ENCODE measurements at places on chromosomes 5 and 9.
A peak's percentile ranks its signal among the peaks of the same experiment; 100 is the strongest.

DNA sequence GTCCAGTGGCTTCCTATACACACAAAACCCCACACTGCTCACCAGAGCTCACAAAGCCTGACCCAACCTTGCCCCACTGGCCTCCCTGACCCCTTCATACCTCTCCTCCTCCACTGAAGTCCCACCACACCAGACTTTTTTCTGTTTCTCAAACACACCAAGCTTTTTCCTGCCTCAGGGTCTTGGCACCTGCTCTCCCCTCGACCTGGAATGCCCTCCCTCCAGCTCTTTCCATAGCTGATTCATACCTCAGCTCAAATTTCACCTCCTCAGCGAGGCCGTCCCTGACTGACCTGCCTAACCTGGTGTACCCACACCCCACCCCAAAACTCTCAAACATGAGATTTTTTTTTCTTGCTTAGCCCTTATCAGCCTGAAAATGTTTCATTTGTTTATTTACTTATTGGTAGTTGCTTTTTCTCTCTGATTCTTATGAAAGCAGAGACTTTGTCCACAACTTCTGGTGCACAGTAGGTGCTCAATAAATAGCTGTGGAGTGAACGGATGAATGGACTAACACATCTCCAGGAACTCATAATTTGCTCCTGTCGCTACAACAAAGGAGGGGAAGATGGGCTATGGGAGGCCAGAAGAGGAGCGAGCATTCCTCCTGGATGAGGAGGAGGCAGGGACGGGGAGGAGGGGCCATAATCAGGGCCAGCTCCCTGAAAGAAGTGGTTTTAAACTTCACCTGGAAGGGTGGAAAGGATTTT is 84.3 kb downstream of the SH3TC2 start:
- DNase-seq: no peak

GRCh38 chr5:146848133-146848532 is 30.4 kb downstream of the PPP2R2B start:
- DNase-seq: no peak

GRCh38 chr5:137506296-137506695 is 7.2 kb upstream of the SPOCK1 start:
- DNase-seq: no peak

GRCh38 chr9:128642675-128643245 is 13.9 kb downstream of the DYNC2I2 start:
- no peak for DNase-seq

DNA sequence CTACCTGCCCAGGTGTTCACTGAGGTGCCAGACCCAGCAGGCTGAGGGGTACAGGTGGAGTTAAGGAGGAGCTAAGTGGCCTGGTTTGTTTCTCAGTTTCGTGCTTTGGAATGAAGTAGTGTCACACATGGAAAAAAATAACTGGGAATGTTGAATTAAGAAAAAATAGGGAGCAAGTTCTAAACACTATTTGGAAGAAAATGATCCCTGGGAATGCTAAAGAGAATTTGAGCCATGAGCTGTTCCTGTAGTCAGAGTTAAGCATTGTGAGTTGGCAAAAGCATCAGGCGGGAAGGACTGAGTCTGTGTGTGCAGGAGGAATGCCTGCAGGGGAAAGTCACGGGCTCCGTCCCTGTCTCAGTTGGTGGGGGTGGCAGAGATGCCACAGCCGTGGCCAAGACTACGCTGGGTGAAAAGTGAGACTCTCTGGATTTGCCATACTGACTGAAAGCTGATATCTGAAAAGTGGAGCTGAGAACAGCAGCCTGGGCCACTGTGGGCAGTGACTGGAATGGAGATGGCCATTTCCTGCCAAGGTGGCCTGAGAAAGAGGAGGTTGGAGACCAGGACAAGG is 37.0 kb downstream of the SYK start:
- DNase-seq: no peak

GRCh38 chr5:27810458-27810857 is 772.1 kb upstream of the CDH9 start:
- no peak for DNase-seq

GRCh38 chr5:156824800-156825199 is 25.3 kb upstream of the PPP1R2B start:
- DNase-seq: no peak

DNA sequence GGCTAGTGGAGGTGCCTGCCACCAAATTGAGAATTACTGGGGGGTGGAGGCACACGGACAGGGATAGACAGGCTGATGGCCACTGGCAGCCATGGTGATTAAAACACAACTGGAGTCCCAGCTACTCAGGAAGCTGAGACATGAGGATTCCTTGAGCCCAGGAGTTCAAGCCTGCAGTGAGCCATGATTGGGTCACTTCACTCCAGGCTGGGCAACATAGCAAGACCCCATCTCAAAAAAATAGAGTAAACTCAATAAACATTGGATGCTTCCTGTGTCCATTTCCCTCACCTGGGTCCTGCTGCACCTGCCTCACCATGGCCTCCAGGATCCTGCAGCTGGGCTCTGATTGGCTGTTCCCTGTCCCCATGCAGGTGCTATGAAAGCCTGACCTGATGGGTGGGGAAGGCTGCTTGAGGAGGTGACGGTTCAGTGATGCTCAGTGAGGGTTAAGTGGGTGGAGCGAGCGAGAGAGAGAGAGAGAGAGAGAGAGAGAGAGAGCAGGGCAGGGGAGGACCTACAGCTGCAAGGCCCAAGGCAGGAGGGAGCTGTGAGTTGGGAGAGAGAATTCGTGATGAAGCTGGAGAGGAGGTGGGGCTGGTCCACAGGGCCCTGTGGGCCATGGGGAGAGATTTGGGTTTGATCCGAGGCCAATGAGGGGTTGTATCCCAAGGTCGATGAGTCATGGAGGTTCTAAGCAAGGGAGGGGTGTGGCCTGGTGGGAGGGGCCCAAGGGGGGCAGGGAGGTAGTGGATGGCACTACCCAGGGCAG is 36.7 kb upstream of the FUBP3 start:
- DNase-seq: no peak

- DNase-seq: no peak
These were observed 94.9 kb downstream of the ACTL7B start for GRCh38 chr9:108760841-108761240.

DNA sequence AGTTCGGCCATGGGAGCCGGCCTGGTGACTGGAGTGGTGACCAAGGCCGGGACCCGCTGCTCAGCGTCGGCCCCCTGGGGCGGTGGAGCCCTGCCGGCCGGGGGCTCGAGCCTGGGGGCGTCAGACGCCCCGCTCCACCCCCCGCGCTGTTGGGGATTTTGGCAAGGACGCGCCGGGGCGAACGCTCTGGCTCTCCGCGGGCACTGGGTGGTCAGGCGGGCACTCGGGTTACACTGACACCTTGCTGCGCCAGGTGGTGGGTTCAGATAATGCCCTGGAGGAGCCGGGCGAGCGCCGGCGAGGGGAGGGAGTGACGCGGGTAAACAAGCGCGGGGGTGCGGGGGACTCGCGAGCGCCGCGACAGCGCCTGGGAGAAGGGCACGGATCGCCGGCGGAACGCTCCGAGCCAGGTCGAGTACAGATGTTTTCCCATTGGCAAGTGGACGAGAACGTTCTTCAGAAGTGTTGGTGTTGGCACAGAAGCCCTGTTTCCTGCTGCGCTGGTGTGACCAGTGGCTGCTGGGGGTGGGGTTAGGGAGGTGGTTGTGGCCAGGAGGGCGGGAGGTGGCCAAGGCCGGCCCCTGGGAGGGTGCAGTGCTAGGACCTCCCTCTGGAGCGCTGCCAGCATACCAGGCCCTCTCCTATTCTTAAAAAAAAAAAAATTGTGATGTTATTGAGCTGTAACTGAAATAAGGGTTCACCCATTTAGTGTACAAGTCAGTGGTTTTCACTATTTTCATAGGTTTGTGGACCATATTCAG is 773 bp downstream of the SQSTM1 start:
- peak; percentile 87 for DNase-seq

DNA sequence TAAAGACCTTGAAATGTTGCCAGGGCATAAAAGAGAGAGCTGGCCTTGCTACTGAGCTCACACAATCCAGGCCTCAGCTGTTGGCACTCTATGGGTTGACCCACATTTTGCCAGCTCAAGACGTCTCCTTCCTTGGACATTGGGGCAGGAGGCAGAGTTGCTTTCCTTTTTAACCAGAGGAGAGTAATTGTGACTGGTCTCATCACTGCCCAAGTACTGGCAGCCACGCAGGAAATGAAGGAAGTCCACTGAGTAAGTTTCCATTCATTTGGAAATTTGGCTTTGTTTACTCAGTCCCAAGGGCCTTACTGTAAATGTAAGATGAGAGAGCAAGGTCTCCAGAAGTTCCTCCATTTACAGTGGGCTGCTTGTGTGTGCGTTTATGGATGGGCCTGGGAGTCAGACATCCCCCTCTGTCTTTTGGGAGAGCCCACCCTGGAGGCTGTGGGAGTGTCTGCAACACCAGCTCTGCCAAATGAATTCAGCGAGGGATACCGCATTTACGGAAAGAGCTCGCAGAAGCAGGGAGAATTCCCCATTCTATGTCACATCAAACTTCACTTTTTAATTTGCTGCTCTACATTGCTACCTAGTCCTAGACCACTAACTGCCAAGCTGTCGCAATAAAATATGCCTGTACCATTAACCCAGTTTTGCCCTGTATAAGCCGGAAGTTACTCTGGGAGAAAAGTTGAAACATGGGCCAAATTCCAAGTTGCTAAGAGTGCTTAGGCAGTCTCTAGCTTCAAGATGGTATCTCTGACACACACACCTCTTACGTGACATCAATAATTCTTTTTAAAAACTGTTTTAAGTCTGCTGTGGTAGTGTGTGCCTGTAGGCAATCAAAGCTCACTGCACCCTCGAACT is 24.5 kb upstream of the PDZD2 start:
- no peak for DNase-seq

DNA sequence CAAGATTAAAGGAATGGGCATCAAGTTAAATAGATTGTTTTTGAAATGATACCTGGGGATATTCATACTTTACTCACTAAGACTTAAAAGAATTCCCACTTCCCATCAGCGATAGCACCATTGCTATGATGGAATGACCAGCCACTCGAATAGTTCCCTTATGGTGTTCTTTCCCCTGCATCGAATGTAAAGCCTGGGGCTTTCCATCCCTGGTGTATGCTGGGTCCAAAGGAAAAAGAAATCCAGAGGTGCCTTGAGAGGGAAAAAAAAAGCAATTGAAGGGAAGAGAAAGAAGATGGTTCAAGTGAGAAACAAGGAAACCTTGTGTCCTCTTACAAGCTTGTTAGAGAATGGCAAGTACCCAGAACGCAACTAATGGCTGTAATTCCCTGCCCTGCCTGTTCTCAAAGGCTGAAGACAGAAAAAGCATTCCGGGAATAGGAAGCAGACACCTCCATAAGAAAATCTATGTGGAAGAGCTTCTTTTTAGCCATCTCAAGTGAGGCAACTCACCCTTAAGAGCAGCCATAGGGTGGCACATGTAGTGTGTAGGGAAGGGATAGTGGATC is 351.1 kb upstream of the DAB2 start:
- DNase-seq: no peak

DNA sequence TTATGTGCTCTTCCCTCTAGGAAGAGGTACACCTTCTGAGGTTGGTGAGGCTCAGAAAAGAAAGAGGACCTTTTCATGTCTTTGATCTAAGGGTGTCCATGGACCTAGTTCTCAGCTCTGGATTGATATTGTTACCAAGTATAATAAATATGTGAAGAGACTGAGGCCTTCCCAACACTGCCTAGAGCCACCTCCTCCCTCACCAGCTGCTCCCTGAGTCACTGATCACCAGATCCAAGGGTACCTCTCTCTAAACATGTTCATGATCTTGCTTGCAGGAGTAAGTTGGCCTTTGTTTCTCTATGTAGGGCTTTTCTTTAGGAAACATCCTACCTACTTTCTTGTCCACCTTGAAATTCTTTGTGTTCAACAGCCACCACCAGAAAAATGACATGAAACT is 218.8 kb upstream of the ADRA1B start:
- no peak for DNase-seq

GRCh38 chr5:40227366-40227765 is 452.3 kb upstream of the PTGER4 start:
- no peak for DNase-seq

DNA sequence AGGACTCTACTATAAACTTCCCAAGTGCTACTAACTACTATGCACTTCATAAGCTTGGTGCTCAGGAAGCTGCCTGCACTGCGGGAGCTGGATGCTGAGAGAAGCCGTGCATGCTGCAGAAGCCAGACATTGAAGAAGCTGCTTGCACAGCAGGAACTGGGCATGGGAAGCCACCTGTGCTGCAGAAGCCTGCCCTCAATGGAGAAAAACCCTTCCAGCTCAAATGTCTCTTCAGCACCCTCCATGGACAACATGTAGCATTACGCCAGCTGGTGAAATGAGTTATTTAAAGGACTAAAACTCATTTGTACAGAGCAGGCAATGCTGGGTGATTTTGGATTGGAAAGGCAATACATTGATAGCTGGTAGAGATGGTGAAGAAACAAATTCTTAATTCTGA is 247.2 kb downstream of the KIF4B start:
- no peak for DNase-seq

- no peak for DNase-seq
These were observed 27.4 kb upstream of the DENND4C start for GRCh38 chr9:19203058-19203457.

GRCh38 chr5:14671414-14671813 is 6.9 kb downstream of the OTULIN start:
- DNase-seq: no peak

- DNase-seq: no peak
These were observed 55.2 kb downstream of the NEURL1B start for GRCh38 chr5:172696171-172696849.

GRCh38 chr9:70229579-70229978 is 29.2 kb upstream of the SMC5 start:
- DNase-seq: no peak

- no peak for DNase-seq
These were observed 65.3 kb downstream of the GADD45G start for GRCh38 chr9:89670114-89670513.

GRCh38 chr5:119032656-119033055 is 38.2 kb upstream of the DMXL1 start:
- DNase-seq: no peak

GRCh38 chr9:11558043-11558442 is 945.2 kb upstream of the PTPRD start:
- no peak for DNase-seq

DNA sequence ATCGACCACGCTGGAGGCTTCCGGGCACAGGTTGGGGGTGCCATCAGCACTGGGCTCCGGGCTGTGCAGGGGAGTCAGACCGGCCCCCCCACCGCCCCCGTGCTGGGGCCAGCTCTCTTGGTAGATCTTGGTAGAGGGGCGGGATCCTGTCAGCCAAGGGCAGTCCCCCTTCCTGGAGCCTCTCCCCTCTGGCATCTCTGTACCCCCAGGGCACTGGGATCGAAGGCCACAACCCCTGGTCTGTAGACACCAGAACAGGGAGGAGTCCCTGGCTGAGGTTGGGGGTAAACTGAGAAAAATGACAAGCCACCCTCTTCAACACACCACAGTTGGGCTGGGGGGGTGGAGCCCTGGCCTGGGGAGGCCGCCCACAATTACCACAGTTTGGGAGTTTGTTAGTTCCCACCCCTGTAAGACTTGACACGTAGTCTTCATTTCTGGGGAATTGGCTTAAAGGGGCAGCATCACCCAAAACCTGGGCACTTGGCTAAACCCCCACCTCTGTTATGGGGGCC is 882 bp downstream of the CERCAM start:
- peak; percentile 5 for DNase-seq

GRCh38 chr9:28092981-28093936 is 520.0 kb upstream of the C9orf72 start:
- no peak for DNase-seq

GRCh38 chr9:124480621-124480981 is 26.6 kb downstream of the NR5A1 start:
- DNase-seq: no peak
